ENCODE measurements at places on chromosomes 4 and X.

DNA sequence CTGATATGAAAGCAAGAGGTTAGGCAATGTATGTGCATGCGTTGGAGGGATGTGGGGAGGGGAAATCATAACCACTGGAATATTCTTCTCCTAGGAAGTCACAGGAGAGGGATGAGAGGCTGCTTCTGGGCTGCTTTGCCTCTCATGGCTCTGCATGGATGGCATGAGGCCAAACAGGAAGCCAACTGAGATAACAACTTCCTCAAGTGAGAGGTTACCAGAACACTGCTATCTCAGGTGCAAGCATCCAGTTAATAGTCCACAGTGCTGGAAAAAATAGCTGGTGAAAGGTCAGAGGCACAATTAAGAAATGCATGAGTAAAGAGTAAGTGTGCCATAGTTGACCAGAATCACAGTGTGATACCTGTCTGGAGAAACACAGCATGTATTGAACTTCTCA is 113.3 kb downstream of the ELOVL6 start:
- peak; percentile 40 for DNase-seq

- DNase-seq, result no peak
These were observed 655.6 kb upstream of the PCDH10 start for GRCh38 chr4:132493476-132493875.

DNA sequence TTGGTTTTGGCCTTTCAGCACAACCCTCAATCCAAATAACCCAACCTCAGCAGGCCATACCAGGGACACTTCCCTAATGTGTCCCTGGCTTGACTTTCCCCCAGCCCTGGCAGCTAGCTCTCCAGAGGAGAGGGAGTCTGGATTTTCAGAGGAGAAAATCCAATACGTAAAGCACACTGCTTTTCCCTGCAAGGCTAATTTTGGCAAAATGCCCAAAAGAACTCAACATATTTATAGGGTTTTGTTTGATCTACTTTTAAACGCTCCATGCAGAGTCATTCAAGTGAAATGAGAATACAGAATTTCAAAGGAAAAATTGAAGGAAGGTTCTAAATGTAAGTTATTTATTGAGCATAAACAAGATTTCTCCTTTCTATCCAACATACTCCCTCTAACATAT is 167.2 kb downstream of the SH3KBP1 start:
- DNase-seq, result no peak

DNA sequence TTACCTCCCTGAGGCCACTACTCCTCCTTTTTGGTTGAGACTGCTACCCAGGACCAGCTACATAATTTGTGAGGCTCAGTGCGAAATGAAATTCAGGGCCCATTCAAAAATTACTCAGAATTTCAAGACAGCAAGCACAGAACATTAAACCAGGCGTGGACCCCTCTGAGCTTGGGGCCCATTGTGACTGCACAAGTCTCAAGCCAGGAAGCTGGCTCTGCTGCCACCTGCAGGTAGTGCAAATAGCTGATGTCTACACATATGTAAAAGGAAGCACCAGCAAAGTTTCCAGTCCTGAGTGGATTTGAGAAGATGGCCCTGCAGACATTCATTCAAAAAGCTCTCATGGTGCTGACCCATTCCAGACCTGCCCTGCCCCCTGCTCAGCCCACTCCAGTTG is 213.4 kb upstream of the LNX1 start:
- DNase-seq, result peak; percentile 37

GRCh38 chr4:112858751-112859150 is 190.7 kb upstream of the ANK2 start:
- DNase-seq, result no peak

- no peak for DNase-seq
These were observed 53.1 kb downstream of the NAA11 start for GRCh38 chr4:79272761-79273160.

- DNase-seq, result no peak
These were observed 48.6 kb downstream of the TSC22D3 start for GRCh38 chrX:107726816-107727534.

DNA sequence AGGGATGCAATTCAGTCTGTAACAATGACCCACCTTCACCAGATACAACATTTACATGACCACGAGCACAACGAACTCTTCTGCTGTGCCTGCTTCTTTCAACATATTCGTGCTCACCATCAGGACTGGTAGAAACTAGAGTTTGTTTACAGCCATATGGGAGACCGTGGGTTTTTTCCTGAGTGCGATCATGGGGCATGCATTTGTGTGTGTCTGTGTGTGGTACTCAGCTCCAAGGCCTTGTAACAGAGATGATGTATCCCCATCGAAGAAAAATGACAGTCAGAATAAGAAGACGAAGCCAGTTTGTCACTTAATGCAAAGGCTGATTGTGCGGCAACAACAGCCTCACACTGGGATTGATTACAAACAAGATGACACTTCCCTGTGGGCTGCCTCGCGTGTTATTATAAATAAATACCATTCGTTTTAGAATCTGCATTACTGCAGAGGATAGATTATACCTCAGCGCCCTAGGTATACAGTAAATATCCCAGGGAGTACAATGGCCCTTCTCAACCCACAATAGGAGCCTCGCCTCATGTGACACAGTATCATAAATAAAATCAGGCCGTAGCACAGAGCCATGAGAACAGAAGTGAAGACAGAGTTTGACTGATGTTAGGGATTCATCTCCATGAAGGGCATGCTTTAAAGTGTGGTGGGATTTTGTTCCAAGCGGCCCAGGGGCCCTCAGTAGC is 97.3 kb upstream of the NOCT start:
- no peak for DNase-seq

GRCh38 chrX:110750526-110751189 is 45.0 kb downstream of the CHRDL1 start:
- no peak for DNase-seq

DNA sequence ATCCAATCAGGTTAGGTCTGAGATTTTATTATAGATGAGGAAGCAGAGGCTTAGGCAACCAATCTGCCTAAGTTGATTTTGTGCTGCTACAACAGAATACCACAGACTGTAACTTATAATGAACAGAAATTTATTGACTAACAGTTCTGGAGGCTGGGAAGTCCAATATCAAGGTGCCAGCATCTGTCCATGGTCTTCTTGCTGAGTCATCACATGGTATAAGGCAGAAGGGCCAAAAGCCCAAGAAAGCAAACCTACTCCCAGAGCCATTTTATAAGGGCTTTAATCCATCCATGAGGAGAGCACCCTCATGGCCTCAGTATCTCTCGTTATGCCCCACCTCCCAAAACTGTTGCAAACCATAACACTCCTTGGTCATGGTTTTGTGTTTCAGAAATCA is 55.8 kb downstream of the GPAT3 start:
- DNase-seq, result no peak

DNA sequence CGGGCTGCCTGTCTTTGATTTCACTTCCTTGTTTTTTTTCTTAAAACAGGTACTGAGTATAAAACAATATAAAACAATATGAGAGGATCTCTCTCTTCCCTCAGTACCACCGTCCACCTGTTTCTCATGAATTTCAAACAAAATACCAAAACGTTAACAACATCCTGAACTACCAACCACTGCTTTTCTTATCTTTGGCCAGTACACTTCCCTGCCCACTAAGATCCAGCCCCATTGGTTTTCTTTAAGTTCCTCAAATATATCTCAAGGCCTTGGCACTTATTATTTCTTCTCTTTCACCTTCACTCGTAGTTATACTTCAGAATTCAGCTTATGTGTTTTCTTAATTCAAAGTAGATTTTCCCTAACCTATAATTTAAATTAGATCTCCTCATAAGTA is 370.2 kb upstream of the GRIA3 start:
- DNase-seq, result no peak

GRCh38 chr4:76363556-76364290 is 57.2 kb downstream of the STBD1 start:
- DNase-seq, result peak; percentile 4

DNA sequence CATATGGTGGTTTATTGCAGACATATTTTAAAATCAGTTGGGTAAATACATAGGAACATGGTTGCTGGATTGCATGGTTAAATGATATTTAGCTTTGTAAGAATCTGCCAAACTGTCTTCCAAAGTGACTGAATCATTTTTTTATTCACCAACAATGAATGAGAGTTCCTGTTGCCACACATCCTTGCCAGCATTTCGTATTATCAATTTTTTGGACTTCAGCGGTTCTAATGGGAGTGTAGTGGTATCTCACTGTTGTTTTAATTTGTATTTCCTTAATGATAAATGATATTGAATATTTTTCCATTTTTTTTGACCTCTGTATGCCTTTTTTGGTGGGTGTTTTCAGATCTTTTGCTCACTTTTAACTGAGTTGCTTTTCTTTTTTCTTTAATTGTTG is 1.4 kb upstream of the MTHFD2L start:
- DNase-seq, result peak; percentile 12

- no peak for DNase-seq
These were observed 308.4 kb upstream of the DIAPH2 start for GRCh38 chrX:96376266-96376665.

- DNase-seq, result no peak
These were observed 115.1 kb upstream of the MXRA5 start for GRCh38 chrX:3461397-3462165.

DNA sequence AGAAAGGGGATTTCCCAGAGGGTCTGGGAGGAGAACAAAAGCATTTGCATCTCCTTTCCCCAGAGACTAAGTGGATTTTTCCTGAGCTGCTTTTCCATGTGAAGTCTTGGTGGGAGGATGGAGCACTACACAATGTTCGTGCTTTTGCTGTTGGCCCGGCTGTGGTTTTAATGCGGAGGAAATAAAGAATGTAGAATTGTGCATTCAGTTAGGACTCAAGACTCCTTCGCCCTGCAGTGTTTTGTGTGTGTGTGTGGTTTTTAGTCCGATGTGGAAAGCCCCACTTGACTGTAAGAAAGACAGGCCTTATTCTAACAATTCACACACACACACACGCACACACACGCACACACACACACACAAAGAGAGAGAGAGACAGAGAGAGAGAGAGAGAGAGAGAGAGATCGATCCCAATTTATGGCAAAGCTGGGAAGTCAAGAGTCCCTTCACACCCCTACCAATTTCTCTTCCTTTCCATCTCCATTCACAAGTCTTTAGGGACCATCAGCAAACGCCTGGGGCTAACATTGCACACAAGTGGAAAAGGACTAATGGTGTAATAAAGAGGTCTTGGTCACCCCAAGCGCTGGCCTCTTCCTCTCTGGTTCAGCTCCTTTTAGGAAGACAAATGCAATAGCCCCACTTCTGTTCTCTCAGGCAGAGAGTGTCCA is 44.2 kb downstream of the CLDN34 start:
- DNase-seq, result peak; percentile 17

DNA sequence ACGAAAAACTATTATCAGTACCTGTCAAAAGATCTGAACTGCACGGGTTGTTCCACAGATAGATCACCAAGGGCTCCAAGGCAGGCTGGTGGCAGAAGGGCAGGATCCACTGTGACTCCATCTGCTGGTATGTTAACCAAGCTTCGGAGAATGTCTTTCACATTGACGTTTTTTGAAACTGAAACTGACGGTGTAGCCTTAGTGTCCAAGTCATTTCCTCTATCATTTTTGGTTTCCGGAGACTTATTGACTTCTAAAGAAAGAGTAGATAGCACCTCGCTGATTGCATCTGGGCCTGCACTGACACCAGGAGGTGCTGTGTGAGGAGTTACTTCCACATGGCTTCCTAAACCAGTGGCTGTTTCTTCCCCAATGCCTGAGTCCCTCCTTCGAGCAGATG is 186.9 kb downstream of the LRBA start:
- no peak for DNase-seq

DNA sequence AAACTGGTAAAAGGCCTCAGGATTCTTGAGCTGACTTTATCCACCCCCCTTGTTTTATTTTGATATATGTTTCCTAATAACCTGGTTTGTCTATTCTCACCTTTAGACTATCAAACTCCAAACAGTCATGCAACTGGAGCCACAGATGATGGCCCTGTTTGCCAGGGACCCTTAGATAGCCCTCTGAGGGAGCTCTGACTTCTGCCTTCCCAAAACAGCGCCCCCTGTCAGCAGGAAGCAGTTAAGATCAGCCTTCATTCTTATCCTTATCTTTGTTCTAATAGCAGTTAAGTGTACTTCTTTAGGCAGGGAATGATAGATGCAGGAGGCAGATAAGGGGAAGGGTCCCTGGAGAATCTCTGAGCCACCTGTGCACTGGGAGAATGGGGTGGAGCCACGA is 27.5 kb upstream of the CXCL13 start:
- no peak for DNase-seq

GRCh38 chr4:38290914-38291313 is 330.7 kb downstream of the PTTG2 start:
- DNase-seq, result no peak

DNA sequence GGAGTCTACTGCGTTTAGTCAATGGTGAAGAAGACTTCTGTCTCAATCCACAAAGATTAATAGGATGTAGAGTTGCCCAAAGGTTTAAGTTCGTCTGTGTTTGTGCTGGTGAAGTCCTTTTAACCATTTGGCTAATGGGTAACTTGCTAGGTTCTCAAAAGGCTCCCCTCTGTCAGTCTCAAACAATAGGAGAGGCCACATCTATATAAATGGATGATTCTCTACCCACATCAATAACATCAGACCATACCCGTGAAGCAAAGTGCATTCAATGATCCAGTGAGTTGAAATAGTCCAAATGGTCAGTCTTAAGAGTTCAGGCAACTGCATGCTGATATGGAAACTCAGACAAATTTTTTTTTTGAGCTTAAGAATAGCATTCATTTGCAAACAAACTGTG is 28.1 kb downstream of the RS1 start:
- DNase-seq, result no peak

DNA sequence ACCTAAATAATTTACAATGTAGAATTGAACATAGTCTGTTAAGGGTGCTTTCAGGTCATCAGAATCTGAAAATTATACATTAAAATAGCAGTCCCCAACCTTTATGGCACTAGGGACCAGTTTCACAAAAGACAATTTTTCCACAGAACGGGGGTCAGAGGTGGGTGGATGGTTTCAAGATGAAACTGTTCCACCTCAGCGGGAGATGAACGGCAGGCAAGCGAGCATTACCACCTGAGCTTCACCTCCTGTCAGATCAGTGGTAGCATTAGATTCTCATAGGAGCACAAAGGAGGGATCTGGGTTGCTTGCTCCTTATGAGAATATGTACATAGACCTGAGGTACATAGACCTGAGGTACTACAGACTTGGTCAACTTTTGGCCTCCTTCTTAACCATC is 29.0 kb downstream of the LRBA start:
- no peak for DNase-seq

DNA sequence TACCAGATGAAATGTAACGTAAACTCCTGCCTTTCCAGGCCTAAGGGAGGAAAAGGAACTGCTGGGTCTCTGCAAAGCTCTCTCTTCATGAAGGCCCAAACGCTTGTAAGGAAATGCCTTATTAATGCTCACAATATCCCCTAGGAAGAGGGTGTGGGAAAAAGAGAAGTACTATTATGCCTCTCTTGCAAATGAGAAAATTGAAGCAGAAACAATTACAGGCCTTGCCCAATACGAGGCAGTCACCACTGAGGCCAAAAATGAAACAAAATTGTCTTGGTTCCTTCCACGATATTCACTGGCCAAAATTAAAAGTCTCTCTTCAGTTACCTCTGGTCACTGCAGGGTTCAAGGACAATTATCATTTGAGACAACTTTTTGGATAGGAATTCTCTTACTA is 3.2 kb downstream of the SCARB2 start:
- DNase-seq, result no peak
